ENCODE measurements at places on chromosomes 6 and 20.

DNA sequence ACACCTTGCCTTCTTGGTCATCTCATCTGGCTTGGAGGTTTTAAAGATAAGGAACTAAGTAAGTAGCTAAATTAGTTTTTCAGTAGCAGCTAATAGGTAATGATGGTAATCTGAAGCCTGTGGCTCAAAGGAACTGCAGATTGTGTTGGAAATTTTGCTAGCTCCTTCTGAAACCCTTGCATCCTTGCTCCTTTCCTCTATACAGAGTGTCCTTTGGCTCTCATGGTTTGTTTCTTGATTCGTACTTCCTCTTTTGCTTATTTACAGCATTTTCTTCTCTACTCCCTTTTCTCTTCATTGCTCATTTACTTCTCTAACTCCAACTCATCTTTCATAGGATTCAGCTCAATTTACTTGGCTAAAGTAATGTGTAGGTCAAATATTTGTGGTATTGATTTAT, 19.0 kb downstream of the LRRC1 start:
- no peak for DNase-seq

DNA sequence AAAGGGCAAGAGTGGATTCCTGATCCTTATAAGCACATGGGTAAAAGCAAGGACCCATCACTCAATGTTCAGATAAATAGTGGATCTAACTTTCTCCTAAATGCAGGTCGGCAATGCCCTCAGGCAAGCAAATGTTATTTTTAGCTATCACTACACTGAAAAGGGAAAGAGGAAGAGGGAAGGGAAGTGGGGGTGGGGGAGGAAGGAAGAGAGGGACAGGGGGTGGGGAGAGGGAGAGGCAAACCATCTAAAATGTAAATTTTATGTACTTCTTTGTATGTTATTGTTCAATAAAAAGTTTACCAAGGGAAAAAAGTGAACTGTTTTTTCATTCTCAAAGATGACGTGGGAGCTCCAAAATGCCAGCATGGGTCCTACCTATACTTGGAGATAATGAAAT, 44.2 kb downstream of the CHD6 start:
- no peak for DNase-seq

- DNase-seq, result no peak
Observed at GRCh38 chr20:12482661-12483060, 526.1 kb upstream of the SPTLC3 start.

DNA sequence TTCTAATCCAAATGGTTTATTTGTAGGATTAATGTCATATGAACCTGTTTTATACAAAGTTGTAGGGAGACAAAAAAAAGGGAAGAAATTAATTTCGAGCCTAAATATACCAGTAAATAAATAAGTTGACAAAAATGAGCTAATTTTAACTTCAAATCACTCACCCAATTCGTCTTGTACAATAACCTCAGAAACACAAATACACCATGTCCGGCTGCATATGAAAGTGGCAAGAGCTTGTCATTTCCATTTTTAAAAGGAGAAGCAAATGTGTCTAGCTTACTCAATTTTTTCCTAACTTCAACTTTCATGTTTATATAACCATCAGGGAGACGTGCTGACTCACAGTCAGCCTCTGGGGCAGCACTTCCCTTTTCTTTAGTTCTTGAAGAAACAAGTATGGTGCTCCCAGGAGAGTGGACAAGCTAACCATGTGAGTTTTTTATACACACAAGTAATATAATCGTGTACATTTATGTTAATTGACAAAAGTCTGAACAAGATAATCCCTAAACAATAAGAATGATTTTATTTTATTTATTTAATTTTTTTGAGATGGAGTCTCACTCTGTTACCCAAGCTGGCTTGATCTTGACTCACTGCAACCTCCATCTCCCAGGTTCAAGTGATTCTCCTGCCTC, 55.5 kb upstream of the SGK1 start:
- DNase-seq, result peak; percentile 62

- DNase-seq, result no peak
Observed at GRCh38 chr6:48080227-48081009, 30.6 kb downstream of the PTCHD4 start.

GRCh38 chr6:133337308-133337707, 96.2 kb downstream of the EYA4 start:
- no peak for DNase-seq

- no peak for DNase-seq
Observed at GRCh38 chr20:58109918-58110635, 118.4 kb downstream of the ANKRD60 start.

DNA sequence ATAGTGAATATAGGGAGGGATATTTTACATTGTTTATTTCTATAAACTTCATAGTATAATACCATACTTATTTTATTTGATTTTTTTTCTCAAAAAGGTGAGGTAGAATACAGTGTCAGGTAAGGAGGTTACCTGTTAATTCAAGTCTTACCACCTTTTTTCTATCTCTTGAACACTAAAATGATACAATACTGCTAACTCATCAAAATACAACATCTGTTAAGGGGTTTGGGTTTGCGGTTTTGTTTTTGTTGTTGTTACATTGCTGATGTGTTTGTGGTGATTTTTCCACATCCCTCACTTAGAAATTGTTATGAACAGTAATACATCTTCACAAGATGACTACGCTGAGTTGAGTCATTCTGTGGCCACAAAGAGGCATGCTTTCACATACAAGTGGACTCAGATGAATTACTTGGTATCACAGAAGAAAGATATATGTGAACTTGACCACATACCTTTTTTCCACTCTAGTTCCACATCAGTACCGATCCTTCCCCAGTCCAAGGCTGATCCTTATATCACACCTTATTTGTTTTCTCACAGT, 139.4 kb upstream of the ID4 start:
- DNase-seq, result peak; percentile 65

Measured in MM.1S (cell line).